ENCODE measurements at places on chromosomes 1 and 21.

DNA sequence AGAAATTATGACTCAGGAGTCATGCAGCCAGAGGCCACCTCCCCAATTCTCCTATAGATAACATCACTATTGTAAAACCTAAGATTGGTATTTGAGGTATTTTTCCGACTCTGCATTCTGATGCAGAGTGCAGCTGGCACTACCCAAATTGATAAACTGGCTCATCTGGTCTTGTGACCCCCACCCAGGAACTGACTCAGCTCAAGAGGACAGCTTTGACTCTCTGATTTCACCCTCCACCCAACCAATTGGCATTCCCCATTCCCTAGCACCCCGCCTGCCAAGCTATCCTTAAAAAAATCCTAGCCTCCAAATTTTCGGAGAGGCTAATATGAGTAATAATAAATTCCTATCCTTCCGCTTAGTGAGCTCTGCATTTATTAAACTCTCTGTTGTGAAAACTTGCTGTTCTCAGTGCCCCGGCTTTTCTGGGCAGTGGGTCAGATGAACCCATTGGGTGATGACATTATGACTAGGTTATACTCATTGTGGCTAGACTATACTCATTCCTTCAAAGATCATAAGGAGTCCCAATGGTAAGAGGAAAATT, 39.4 kb upstream of the EPS15 start:
- H3K4me3 ChIP-seq = no peak overlapping the region
- H3K4me1 ChIP-seq = no peaks in the 10 kb centered on the region
- no peak for DNase-seq
- H3K36me3 ChIP-seq = no peaks in the 10 kb centered on the region

GRCh38 chr1:156257711-156258110, 9.9 kb upstream of the PAQR6 start:
- peaks cover 4% of the 10 kb centered on the region for H3K27me3 ChIP-seq
- H3K4me3 ChIP-seq = no peak overlapping the region
- peaks cover 29% of the 10 kb centered on the region for H3K4me1 ChIP-seq
- H3K27ac ChIP-seq = no peak overlapping the region
- DNase-seq = no peak

DNA sequence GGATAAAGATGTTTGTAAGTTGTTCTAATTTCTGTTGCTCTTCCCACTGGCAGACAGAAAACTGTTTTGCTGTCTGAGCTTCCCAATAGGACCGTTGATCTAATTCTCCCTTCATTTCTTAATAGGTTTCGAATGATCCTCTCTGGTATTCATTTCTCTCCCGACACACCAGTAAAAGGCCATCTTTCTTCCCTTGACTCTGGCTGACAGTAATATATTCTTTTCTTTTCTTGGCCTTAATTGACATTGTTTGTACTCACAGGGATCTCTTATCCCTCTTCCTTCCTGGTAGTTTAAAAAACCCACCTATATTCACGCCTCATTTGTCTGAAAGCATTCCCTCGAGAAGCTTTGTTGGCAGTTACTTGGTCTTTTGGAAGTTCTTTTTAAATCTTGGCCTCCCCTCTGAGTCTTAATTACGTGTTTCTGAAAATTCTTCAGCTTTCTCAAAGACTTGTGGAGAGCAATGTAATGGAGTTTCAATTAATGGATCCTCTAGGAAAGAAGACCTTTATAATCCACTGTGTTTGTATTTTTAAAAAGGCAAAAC, 40.3 kb downstream of the MAP10 start:
- peaks cover 6% of the 10 kb centered on the region for H3K36me3 ChIP-seq
- H3K4me1 ChIP-seq = peaks cover 7% of the 10 kb centered on the region

DNA sequence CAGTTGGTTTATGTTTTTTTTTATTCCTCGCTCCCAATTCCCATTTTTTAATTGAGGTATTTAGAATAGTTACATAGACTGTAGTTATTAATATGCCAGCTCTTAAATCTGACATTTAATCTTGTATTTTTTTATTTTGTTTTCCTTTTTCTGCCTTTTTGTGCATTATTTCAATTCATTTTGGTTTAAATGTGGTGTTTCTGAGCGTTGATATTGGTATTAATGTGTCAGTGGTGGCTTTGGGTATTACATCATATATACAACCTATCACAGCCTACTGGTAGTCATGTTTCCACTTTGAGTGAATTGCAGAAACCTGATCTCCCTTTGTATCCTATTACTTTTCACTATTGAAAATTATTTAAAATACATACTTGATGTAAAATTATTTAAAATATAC, 1027.3 kb downstream of the KCNT2 start:
- no peak for DNase-seq
- H3K36me3 ChIP-seq = no peaks in the 10 kb centered on the region
- H3K27me3 ChIP-seq = peaks cover 2% of the 10 kb centered on the region
- no peaks in the 10 kb centered on the region for H3K4me1 ChIP-seq
- no peak overlapping the region for H3K4me3 ChIP-seq

- H3K27me3 ChIP-seq = no peaks in the 10 kb centered on the region
- H3K27ac ChIP-seq = no peak overlapping the region
- no peak overlapping the region for H3K4me3 ChIP-seq
These were observed 477.4 kb downstream of the CAMTA1 start for GRCh38 chr1:7262611-7263010.

All from glutamatergic neuron (in vitro differentiated cells).